ENCODE measurements at places on chromosomes 13 and 19. TPM values are rescaled to one million over a fixed set of nuclear protein-coding genes. Genes with fewer than 3 reads are reported as not detected.
A peak's percentile ranks its signal among the peaks of the same experiment; 100 is the strongest.

Gene PLPPR3
- not detected for total RNA-seq

- DNase-seq, result no peak
These were observed 21.9 kb downstream of the AP3D1 start for GRCh38 chr19:2129486-2129885.

DNA sequence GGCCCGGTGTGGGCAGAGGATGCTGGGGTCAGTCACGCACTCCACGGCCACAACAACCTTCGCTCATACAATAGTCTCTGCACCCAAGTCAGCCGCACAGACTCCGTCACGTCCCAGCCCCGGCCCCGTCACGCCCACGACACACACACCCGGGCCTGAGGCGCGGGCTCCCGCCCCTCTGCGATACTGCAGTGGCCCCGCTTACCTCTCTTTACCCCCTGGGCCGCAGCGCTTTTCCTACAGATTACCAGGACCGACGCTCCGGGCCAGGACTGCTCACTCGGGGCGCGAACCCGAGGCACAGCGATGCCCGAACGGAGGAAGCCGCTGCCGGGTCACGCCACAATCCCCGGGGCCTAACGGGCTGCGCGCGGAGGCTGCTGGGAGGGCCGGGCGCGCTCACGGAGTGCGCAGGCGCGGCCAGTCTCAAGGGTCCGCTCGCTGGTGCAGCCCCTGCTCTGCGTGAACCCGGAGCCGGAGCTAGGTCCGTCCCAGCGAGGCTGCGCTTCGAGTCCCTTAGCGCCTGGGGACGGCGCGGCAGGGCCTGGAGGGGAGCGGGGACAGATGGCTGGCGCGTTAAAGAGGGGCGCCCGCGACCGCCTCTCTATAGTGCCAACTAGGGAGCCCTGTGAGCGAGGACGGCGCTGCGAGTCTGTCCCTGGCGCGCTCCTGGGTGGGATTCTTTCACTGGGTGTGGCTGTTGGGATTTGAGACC, at the start of gene ZFP82:
Gene ZFP82, minus strand, starts transcription at position 358 of the 715 bp plus-strand sequence. CDS start 8,855 bp downstream, outside the sequence.
- peak; percentile 92 for DNase-seq

Gene NEK5
- 0.34 TPM for total RNA-seq

DNA sequence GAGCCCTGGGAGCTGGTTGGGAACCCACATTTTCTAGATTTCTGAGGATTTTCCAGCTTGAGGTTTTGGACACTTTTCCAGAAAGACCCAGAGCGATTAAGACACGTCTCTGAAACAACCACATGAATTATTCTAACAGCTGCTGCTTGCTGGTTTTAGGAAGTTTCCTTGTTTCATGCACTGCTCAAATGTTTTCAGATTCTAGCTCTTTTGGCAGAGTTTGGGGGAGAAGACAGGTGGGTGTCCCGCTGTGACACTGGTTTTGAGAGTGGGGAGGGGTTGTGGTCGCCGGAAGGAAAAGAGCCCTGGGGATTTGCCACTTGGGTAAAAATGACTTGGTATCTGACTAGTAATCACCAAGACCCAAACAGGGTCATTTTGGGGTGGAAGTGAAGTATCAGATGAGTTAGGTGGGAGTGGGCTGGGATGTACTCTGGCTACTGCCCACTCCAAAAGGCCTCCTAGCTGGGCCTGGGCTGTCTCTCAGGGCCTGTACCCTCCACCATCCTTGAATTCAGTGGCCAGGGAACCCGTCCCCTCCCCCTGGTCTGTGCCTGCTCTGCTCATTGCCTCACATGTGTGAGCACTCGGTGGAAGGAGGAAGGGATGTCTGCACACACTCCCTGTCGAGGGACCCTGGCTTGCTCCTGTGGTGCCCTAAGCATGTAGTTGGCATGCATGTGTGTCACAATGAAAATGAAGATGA, 13.2 kb downstream of the GATAD2A start:
- no peak for DNase-seq

DNA sequence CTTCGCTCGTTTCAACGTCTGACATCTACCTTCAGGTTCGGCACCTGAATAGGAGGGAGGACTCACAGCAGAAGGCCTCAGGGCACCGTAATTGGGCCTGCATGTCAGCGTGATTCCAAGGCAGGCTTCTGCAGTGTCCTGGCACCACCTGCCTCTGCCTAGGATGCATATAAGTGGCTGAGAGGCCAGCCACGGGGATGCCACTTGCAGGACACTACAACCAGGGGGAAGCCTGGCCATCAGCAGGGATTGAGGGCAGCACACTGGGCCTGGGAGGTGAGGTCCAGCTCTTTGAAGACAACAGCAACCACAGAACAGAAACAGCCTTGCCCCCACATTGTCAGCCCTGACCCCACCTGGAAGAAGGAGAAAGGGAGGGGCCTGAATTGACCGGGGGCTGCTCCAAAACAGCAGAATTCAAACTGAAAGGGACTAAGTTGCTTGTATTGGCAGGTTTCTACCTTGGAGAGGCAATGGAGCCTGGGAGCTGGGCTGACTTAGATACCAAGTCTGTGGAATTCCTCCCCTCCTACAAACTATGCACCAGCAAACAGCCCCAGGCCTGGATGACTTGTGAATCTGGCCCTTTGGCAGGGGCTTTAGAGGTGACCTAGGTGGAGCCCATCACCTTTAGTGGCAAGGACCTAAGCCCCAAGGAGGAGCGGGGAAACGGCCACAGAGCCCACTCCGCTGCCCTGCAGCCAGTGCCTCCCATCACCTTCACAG, 34.1 kb upstream of the POMP start:
- DNase-seq, result no peak

DNA sequence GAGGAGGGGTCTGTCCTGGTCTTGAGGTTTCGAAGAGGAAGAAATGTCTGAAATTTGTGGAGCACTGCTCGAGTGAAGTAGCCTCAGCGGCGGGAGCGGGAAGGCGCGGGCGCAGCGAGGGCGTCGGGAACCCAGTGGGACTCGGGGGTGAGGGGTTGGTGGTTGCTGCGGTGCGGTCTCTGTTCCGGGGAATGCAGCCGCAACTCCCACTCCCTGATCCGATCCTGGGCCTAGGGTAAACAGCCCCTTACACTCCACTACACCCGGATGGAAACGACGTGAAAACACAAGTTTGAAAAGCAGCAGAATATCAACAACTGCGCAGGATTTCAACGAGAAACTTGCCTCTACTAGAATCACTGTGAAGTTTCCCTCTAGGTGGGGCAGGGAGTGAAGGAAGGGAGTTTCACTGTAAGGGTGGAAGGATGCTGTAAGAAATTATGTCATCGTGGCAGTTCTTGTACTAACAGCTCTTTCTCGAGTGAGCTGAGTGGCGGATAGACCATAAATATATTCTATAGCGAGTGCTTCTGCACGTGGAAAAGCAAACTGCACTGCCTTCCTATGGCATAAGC, 2.0 kb upstream of the KLF12 start:
- DNase-seq, result peak; percentile 92

GRCh38 chr13:76330761-76331160, 555.4 kb downstream of the KCTD12 start:
- no peak for DNase-seq

Gene TMEM150B
- 1.8 TPM for total RNA-seq

Gene GNG8
- not detected for total RNA-seq

Gene WDR88
- total RNA-seq, result not detected

GRCh38 chr19:6608940-6609339, 18.0 kb upstream of the CD70 start:
- DNase-seq, result no peak

- no peak for DNase-seq
These were observed 60.1 kb downstream of the KL start for GRCh38 chr13:33076001-33076992.

GRCh38 chr19:16467581-16467980, 4.2 kb downstream of the EPS15L1 start:
- DNase-seq, result no peak

DNA sequence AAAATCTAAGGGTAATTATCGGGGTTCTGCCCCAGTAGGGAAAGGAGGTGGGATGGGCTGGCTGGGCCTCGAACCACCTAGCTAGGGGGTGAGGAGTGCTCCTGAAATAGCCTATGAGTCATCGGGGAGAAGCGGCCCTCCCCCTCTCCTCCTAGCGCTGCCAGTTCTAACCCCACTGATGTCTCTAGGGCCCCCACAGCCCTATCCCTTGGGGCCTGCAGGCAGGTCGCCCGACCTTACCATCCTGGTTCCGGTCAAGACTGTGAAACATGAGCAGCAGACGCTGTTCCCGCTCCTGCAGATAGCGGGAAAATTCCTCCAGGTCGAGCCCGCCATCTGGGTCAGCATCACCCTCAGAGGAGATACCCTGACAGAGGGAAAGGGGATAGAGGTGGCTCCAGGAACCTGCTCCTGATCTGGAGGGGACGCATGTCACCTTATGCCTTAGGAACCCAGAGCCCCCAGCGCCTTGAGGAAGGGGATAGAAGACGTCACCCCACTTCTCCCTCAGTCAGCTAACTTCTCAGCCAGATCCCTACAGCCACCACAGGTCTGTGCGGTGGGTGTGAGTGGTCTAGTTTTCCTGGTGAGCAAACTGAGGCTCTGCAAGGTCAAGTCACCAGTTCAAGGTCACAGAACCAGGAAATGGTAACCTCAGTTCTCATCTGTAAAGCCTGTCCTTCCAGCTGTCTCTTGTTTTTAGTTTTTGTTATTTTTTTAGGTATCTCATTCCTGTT, 1.5 kb downstream of the SLC25A23 start:
- DNase-seq, result no peak

GRCh38 chr13:78680576-78681350, 21.8 kb upstream of the OBI1 start:
- DNase-seq, result no peak

Gene TMEM59L
- total RNA-seq, result 2.4 TPM

DNA sequence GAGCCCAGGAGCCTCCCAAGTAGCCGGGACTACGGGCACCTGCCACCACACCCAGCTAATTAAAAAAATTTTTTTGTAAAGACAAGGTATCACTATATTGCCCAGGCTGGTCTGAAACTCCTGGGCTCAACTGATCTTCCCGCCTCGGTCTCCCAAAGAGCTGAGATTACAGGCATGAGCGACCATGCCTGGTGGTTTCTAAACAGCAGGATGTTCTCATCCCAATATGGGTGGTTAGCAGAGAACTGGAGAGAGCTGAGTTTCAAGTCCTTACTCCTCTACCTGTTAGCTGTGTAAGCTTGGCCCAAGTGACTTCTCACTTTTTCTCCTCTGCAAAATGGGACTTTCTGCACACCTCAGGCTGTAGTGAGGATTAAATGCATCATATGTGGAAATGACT, 8.0 kb downstream of the TMEM91 start:
- no peak for DNase-seq

Gene ADGRE3
- total RNA-seq, result not detected

- DNase-seq, result peak; percentile 82
These were observed 99.8 kb downstream of the CRYL1 start for GRCh38 chr13:20425819-20426219.

- peak; percentile 79 for DNase-seq
These were observed 207.4 kb upstream of the RFC3 start for GRCh38 chr13:33610438-33611120.

DNA sequence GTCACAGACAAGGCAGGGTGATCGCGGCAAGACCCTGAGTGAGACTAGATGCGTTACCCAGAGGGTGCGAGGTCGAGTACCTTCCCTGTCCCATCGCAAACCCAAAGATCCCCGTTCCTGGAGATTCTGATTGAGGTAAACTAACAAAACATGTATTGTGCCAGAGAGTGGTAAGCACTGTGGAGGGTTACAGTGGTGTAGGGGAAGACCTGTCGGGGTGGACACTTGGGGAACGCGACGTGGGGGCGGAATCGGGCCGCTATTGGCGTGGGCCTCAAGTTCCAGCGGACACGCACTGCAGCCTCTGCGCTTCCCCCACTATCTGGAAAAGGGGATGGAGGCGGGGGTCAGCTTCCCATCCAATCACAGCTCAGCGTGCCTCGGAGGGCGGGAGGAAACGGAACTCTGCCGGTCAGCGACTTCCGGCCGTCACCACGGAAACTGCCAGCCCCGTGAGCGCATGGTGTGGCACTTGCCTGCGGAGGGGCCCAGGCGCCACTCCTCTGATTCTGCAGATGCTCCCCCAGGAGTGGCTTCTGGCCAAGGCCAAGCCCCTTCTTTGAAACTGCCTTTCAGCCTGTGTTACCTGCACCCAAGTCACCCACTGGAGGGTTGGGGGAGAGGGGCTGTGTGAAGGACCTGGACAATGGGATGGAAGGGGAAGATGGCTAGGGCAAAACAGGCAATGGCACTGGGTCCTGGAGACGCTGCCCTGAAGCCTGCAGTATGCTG, 1.0 kb upstream of the UBE2M start:
- DNase-seq, result peak; percentile 98

Gene SIGLECL1
- not detected for total RNA-seq

- no peak for DNase-seq
These were observed 66.1 kb downstream of the ZNF486 start for GRCh38 chr19:20233105-20233504.

GRCh38 chr19:12938779-12939601, 581 bp downstream of the CALR start:
- DNase-seq, result no peak

DNA sequence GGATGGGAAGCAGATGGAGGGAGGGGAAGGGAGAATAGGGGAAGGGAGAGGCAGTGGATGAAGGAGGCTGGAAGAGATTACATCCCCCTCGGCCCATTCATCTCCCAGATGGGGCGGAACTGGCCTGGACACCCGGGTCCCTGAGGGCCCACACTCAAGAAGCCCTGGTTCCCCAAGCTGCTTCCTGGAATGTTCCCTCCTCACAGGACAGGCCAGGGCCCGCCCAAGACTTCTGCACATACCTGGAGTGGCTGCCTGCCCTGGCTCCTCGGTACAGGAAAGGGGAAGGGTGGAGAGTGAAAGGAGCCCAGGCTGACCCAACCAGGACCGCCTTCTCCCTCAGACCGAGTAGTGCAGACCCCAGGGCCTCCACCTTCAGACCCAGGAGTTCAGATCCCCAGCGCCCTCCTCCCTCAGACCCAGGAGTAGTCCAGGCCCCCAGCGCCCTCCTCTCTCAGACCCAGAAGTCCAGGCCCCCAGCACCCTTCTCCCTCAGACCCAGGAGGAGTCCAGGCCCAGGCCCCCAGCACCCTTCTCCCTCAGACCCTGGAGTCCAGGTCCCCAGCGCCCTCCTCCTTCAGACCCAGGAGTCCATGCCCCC, 489 bp downstream of the NTF4 start:
- DNase-seq, result no peak

Gene SIRT6
- 24.1 TPM for total RNA-seq

Gene NLRP12
- 1.8 TPM for total RNA-seq

Gene PSG6
- not detected for total RNA-seq

DNA sequence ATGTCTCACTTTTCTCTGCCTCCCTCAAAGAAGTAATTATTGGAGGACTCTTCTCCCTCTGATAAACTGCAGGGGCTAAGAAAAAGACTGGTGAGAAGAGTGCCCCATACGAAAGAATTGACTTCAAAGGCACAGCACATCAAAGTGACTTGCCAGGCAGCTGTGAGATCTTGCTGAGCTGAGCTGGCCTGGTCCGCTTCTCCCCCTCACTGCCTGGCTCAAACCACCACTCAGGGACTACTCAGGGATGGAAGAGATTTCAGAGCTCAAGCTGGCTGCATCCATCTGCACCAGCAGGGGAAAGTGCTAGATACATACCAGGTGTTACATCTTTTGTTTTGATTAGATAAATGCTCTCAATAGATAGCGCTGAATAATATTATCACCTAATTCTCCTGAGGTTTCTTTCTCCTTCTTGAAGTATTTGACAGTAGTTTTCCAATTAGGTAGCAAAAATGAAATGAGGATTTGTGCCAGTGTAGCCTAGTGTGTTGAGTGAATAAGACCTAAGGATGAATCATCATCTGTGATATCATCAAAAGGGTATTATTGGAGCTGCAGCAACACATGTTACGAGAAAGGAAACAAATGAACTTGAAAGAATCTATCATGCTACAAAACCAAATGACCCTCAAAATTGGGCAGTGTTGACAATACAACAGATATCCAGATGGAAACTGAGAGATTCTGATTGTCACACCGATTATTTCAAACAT, 379.8 kb downstream of the TBC1D4 start:
- DNase-seq, result no peak

Gene ZNF440
- total RNA-seq, result 6.2 TPM

Data from esophagus muscularis mucosa (tissue), 4 donors.